Smooth muscle cell of the brain vasculature (primary cell): ENCODE measurements at places on chromosomes 2 and 18.

GRCh38 chr2:74006459-74006858 lies 21.7 kb downstream of the TET3 start:
- DNase-seq = no peak

DNA sequence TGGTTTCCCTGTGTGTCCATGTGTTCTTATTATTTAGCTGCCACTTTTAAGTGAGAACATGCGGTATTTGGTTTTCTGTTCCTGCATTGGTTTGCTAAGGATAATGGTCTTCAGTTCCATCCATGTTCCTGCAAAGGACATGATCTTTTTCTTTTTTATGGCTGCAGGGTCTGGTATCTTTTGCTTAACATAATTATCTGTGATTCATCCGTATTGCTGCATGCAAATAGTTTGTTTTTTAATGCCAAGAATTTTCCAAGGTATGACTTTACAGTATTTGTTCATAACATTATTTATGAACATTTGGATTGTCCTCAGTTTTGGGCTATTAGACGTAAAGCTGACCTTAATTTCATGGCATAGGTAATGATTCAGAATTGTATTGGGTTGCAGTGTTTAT lies 17.8 kb downstream of the GIGYF2 start:
- no peak for DNase-seq

GRCh38 chr2:27727257-27727656 lies 44.3 kb upstream of the MRPL33 start:
- no peak for DNase-seq

- DNase-seq = no peak
These were observed 36.8 kb downstream of the ARMC9 start for GRCh38 chr2:231235217-231235616.

GRCh38 chr2:22902180-22902550 lies 482.8 kb upstream of the KLHL29 start:
- DNase-seq = no peak

GRCh38 chr2:216519154-216519762 lies 20.6 kb downstream of the RPL37A start:
- peak; percentile 75 for DNase-seq

DNA sequence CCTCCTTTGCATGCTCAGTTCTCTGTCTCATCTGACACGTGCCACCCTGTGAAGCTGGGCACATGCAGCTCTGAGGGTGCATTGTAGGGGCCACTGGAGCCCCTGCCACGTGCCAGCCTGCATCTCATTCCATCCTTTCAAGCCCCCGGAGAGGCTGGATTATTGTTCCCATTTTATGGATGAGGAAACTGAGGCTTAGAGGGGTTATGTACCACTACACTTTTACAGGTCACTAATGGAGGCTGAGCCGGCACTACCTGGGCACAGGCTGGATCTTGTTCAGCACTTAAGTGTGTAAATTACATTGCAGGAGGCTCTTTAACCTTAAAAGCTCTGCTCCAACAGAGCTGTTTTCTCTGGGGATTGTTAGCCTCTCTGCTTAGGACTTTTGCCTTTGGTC lies 47.5 kb downstream of the KCNIP3 start:
- DNase-seq = no peak

- no peak for DNase-seq
These were observed 273.3 kb upstream of the ERBB4 start for GRCh38 chr2:212811921-212812320.

GRCh38 chr18:51185075-51185474 lies 12.4 kb downstream of the MEX3C start:
- DNase-seq = no peak

DNA sequence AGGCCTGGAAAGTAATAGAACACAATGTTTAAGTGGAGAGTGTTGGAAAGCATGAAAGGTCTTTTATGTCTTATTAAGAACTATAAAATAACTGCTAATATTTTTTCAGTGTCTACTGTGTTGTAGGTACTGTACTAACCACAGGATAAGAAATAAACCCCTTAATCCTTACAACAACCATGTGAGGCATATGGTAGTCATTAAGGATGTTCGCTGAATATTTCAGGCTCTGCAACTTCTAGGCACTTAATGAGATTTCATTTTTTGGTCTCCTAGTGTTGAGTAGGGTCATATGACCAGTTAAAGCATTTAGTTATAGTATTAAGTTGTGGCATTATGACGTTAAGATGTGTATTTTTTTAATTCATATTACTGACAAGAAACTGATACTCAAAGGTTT lies 346.6 kb upstream of the KCNH7 start:
- DNase-seq = no peak

DNA sequence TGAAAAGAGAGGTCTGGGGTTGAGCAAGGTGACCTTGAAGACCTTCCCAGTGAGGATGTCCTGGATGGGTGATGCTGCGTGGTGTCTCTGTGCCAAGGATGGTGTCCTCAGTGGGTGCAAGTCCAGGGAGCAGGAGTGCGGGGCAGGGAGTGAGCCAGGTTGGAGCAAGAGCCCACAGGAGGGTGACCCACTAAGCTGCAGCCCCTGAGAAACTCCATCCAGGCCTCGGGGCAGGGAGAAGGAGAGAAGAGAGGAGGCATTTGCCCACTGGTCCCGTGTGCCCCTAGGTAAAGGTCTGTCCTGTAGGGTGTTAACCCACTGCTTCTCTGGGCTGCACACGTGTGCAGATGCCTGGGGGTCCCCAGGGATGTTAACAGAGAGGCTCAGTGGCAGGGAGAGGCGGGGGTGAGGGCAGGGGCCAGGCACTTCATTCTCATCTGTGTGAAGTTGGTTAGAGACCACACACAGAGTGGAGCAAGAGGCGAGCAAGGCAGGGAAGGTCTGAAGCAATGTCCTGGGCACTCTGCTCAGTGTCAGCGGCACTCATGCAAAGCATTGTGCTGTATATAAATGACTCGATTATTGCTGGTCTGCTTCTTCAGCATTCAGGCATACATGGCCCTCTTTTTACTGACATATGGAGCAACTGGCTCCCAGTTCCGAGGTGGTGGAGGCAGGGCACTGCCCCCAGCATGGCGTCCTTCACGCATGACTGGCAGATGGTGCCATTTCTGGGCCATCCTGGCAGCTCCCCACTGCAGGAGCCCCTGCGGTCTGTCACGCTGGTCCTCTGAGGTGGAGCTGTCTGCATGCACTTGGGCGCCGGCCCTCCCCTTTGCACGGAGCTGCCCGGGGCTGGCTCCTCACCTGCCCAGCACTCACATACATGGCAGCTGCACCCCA lies 117.2 kb upstream of the HS6ST1 start:
- DNase-seq = no peak

DNA sequence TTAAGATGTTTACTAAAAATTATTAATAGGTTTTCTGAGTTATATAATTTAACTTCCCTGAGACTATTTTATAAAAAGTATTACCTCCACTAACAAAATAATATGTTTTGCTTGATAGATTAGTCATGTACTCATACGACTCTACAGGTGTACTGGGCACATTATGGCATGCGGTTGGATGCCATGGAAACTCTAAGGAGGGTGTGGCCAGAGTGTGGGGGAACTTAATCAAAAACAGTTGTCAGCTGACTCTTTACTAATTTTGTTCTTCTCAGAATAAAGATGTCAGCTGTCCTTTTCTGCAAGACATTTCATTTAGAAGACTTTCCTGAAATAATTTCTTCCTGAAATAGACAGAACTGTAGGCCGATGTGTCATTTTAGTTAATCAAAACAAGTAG lies 228.3 kb upstream of the SIX3 start:
- no peak for DNase-seq

- no peak for DNase-seq
These were observed 12.0 kb upstream of the GALM start for GRCh38 chr2:38653715-38654527.

DNA sequence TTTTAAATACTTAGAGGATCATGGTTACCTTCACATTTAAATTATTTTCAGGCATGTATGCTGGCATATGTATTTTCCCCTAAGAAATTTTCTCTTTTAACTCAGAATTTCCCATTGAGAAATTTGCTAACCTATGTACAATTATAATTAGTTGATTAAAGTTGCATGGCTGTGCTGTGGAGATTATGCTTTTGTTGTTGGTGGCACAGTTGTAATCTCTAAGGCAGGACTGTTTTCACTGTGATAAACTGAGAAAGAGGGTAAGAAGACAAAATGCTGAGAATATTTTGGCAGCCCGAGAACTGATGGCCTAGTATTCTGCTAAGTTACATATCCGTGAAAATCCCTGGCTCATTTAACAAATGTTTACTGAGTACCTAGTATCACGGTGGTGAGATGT lies 1.4 kb downstream of the VRK2 start:
- DNase-seq = no peak

GRCh38 chr2:223797811-223798721 lies 39.3 kb downstream of the AP1S3 start:
- DNase-seq = no peak

GRCh38 chr2:149329068-149329467 lies 1.3 kb upstream of the LYPD6 start:
- DNase-seq = no peak

- DNase-seq = no peak
These were observed 105.3 kb upstream of the FOSL2 start for GRCh38 chr2:28287256-28287915.

DNA sequence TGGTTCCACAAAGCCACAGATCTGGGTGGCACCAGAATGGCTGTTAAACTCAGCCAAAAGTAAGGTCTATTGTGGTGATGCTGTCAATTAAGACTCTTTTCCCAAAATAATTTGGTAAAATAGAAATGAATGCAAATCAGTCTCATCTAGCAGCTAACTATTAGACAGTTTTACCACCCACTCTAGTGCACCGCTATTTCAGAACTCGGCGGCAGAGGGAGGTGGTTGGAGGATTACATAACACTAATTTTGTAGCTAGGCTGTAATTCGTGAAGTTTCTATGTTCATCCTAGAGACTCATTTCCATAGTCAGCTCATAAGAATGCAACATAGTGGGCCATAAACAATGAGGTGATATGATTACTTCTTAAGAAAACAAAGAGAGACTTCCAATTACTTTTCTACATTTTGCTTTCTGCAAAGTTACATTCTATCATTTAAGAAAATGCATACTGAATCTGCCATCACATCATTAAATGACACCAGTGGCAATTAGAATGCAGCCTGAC lies 413.8 kb downstream of the FBXO15 start:
- DNase-seq = no peak

DNA sequence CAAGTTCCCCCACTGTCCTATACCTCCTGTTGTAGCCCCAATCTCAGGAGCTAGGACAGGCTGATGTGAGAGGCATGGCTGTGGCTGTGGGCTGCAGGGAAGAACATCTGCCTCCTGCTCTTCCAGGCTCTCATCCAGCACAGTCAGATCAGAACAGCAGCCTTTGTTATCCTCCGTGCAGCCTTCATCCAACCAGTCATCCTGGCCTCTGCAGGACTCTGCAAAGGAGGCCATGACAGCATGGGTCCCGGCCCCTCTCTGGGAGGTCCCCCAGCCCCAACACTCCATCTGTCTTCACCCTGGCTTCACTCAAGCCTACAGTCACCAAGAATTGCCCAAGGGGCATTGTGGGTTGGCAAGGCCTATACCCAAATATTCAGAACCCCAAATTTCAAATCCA lies 223.2 kb upstream of the COPS8 start:
- no peak for DNase-seq

- DNase-seq = peak; percentile 12
These were observed 31.2 kb downstream of the EPC2 start for GRCh38 chr2:148675708-148676107.

GRCh38 chr2:15259356-15259756 lies 301.8 kb downstream of the NBAS start:
- DNase-seq = peak; percentile 12

DNA sequence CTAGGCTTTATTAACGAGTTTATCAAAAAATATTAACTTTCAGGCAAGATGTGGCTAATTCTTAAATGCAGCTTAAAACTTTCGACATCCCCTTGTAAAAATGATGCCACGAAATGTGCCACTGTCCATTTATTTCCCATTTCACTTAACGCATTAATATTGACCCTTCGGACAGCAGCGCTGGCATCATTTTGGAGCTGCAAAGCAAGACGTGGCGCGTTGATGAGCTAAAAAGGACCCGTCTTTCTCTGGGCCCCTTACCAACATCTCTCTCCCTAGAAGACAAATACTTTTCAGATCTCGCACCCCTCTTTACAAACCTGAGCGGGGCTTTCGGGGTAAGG lies 367.9 kb downstream of the MTX2 start:
- no peak for DNase-seq

DNA sequence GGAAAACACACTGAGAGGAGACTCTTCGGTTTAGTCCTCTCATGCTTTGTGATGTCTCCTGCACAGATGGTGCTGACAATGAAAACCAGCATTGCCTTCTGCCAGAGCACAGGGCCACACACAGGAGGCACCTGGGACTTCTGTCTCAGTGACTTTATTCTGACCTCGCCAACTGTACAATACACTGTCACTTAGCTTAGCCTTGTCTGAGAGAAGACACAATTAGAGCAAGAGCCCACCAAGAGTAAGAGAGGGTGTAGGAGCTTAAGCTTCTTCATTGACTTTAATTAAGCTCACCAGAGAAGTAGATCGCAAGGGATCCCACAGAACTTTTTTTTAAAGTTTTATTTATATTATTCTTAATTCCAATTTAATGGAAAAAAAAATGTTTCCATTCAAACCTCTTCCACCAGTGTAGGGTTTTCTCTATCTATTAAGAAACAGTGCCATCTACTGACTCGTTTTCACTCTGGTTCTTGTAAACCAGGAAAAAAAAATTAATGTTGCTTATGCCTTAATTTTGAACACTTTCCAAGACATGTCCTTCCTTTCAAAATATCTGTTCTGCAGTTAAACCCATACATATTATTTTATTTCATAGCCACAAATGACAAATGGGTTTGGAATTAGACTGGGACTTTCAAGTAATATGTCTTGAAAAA lies 42.4 kb upstream of the DDX18 start:
- no peak for DNase-seq

- no peak for DNase-seq
These were observed 4.3 kb upstream of the PLCL1 start for GRCh38 chr2:197800091-197800490.

DNA sequence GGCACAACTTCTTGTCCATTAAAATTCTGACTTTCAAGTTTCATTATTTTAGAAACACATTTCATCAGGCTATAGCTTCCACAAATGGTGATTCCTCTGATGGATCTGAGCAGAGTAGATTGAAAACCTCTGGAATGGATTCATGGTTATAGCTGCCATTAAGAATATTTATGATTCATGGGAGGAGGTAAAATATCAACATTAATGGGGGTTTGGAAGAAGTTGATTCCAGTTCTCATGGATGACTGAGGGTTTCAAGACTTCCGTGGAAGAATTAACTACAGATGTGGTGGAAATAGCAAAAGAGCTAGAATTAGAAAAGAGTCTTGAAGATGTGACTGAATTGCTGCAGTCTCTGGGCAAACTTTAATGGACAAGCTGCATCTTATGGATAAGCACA lies 797.4 kb downstream of the SUCLG1 start:
- no peak for DNase-seq

- DNase-seq = peak; percentile 46
These were observed 103.0 kb downstream of the CDK15 start for GRCh38 chr2:201909348-201909747.

- no peak for DNase-seq
These were observed 57.9 kb downstream of the SPIRE1 start for GRCh38 chr18:12599966-12600365.

GRCh38 chr2:232529806-232530547 lies 4.0 kb downstream of the CHRND start:
- no peak for DNase-seq
